IPS DF 19.7 (cell line): ENCODE measurements at places on chromosomes 11 and 22.

DNA sequence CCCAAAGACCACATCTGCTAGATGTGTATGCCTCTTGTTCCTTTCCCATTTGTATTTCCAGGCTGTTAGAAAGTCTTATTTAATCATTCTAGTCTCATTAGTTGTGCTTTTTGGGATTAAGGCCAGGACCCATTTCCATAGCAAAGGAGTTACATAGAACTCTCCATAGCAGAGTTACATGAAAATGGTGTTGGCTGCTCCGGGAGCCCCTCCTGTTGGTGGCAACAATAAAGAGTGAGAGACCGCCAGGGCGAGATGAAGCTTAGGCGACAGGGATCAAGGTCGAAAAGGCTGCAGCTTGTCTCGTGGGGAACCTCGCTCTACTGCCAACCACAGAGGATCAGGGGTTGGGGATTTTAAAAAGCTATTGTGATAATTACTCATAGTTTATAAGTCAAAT lies 58.3 kb downstream of the GRIK4 start:
- no peak for DNase-seq

DNA sequence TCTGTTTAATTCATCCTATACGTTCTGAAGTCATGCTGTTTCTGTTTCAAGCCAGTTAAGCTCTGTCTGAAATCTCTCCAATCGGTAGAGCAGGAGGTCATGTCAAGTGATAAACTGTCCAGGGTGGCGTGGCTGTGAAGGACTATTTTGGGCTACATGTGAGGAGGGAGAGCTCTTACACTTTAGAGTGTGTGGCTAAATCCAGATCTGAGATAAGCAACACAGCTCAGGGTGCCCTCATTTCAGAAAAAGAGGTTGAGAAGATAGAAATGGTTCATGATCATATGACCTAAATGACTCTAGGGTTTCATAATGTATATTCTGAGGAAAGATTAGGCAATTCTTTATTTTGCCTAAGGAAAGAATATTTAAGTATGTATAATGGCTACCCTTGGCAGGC lies 8.4 kb downstream of the BLID start:
- DNase-seq, result no peak

GRCh38 chr11:4095509-4096230 lies 1.1 kb downstream of the RRM1 start:
- DNase-seq, result no peak

GRCh38 chr11:35237860-35238715 lies 99.1 kb downstream of the CD44 start:
- peak; percentile 54 for DNase-seq

DNA sequence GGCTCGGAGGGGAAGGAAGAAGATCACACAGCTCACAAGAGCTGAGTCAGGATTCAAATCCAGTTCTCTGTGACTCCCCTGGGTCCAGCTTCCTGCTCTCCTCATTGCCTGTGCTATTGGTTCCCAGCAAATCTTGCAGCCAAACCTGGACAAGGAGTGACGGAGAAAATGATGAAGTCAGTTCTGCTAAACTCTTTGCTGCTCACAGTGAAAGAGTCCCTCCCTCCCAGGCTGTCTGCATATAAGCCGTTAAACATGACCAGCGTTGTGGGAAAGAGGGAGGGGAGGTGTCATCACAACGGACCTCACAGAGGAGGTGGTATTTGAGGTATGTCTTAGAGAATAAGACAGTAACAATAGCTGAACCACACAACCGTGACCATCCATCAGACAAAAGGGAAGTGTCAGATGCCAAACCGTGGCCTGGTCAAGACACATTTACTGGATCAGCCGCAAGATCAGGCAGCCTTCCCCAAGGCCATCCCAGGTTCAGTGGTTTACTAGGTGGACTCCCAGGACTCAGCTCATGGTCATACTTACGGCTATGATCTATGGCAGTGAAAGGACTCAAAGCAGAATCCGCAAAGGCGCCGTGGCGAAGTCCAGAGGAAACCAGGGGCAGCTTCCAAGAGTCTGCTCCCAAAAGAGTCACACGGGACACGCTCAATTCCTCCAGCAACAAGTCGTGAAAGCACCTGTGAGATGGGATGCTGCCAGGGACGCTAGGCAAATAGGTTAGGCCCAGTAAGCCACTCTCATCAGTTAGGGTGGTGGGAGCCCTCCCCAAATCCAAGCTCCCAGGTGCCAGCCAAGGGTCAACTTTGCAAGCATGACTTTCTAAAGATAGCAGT lies 2.8 kb upstream of the CYTH4 start:
- DNase-seq, result no peak

DNA sequence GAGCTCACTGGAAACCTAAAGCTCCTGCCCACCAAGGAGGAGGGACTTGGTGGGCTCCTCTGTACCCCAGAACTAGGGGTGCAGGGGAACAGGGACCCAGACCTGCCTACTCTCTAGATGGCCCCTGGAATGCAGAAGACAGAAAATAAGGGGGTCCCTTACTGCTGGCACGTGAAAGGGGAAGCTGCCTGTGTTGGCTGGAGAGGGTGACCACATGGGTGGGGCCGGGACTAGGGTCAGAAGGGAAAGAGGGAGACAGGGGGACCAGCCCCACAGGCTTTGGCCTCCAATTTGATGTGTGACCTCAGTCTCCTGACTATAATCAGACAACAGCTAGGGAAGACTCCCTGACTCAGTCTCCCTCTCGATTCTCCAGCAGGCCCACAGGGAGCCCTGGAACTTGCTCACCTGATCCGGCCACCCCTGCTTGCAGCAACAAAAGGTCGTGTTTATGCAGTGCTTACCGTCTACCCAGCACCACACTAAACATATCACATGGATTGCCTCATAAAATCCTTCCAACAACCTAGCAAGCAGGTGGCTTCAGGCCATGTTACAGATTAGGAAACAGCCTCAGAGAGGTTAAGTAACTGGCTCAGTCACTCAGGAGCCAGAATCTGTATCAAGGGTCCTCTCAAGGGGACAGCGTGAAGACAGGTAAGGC lies 10.2 kb downstream of the ARAP1 start:
- DNase-seq, result no peak

DNA sequence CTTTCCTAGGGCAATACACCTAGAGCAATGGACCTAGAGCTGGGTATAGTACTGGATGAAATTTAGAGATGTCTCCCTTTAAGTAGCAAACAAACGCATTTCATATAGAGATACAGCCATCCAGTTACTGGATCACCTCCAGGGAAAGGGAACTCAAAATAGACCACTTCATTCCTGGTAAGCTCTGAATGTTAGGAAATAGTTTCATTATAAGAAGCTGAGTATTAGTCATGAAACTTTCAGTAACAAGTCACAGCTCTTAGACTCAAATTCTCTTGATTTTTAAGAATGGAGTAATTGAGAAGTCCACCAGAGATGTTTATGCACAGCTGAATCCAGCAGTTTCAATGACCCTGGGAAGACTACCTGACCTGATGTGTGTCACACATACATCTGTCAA lies 221.9 kb downstream of the FAM76B start:
- DNase-seq, result no peak

- DNase-seq, result no peak
These were observed 79.6 kb downstream of the EMSY start for GRCh38 chr11:76524461-76524860.

DNA sequence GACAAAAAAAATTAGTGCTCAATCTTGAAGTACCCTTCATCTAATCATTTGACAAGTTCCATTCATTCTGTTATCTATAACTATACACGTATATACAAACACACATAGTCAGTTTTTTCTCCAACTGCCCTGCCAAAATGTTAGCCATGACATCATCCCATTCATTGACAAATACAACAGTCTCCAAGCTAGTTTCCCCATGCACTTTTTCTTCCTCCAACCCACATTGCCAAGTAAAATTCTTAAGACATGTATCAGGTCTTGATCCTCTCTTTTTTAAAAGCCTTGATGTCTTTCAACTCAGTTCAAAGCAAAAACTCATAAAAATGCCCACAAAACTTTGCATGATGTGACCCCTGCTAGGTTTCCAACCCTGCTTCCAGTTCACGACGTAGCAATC lies 58.1 kb downstream of the DDI1 start:
- DNase-seq, result no peak

DNA sequence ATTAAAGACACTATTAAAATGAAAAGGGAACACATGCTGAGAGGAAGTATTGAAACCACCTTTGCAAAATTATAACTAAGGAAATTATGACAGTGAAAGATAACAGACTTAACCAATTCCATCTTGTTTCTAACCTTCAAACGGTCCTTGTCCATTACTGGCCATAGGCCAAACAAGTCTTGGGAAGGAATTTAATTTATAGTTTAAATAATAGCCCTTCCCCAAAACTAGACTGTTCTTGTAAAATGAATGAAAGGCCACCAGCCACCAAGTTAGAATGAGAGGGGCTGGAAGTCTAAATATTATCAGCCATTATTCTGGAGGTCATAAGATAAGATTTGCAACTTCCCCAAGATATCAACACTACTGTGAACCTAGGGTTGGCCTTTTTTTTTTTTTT lies 1.8 kb upstream of the TALDO1 start:
- no peak for DNase-seq

GRCh38 chr22:25748140-25748539 lies 6.2 kb downstream of the MYO18B start:
- DNase-seq, result no peak

GRCh38 chr22:33418484-33418883 lies 360.3 kb upstream of the SYN3 start:
- no peak for DNase-seq

DNA sequence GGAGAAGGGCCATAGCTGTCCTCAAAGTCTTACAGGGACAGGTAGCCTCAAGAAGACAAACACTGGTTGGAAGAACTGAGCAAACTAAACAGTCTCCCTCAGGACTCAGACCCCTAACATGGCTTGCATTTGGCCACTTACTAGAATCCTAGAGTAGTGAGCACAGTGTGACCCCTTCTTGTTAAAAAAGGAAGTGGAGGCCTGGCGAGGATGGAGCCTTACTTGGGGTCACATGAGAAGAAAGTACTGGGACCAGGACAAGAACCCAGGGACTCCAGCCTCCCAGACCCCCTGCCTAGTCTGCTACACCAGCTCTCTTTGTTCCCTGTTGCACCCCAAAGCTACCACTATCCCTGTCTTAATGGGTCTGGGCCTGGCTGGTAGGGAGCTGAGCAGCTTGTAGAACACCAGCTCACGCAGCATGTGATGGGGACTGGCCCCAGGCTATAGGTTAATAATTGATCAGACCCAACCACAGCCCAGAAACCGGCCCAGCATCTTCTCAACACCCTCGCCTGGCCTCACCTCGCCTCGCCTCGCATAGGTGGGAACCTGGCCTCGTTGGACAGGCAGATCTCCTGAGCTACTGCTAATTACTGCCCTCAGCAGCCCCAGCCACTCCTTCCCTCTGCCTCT lies 17.6 kb downstream of the DGAT2 start:
- DNase-seq, result no peak

DNA sequence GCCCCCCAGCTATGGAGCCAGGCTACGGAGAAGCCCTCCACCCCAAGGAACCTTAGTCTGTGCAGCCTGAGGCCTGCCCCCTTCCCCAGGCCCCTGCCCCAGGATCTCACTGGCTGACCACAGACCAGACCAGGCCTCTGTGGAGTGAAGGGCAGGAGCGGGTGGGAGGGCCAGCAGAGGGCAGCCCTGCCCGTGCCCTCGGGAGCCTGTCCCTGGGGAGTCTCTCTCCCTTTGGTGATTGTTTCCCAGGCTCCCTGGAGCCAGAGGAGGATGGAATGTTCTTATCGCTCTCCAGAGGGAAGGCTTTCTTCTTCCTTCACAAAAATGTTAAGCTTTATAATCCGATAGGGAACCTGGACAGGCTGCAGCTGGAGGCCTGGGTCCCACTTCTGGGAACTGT lies 455.3 kb downstream of the SOX6 start:
- DNase-seq, result no peak

GRCh38 chr11:70036971-70037882 lies 40.9 kb upstream of the ANO1 start:
- no peak for DNase-seq

- no peak for DNase-seq
These were observed 151.5 kb downstream of the ATG16L2 start for GRCh38 chr11:72965672-72966071.

DNA sequence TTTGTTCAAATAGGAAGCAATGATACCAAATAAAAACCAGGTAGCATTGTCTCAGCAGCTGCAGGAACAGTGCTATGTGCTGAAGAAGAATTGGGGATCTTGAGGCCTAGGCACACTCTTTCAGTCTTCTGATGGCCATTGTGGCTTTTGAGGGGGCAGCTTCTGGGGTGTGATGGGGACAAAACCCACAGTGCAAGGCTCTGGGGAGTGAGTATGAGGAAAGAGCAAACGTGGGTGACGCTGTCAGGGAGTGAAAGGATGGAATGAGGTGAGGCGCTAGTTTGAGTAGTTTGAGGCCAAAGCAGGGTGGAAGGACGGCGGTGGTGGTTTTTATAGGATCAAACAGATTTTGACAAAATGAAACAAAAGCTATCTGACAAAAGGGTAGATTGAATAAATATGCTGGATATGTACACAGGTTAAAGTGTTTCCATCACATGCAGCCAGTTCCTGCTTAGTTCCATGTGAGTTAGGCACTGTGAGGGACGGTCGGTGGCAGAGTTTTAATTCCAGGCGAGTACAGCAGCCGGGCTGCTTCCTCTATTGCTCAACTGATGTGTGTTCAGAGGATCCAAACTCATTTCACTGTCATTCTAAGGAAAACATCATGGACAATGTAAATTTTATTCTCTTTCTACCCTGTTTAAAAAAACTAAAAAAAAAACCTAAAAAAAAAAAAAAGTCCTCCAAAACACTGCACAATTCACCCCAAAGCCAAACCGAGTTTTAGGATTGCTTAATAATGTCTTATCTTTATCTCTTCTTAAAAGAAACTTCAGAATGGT lies 18.9 kb downstream of the ADAMTS15 start:
- DNase-seq, result no peak

DNA sequence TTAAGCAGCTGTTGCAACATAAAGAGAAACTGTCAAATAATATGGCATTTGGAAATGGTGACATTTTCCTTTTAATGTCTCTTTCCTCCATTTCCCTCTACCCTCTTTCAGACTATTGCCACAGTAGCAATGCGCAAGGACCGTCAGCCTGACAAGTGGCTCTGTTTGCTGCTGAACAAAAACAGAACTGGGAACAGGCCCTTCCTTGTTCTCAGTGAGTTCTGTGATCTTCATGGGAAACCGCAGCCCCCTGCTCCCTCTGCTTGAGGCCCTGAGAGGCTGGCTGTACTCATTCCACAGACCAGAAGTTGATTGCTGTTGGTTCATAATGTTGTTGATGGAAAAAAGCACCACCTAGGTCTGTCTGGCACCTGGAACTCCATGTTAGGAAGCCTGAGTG lies 559.7 kb downstream of the OPCML start:
- DNase-seq, result no peak

- no peak for DNase-seq
These were observed 315.0 kb upstream of the NARS2 start for GRCh38 chr11:78889698-78890097.
